Colonic mucosa (tissue), 4 donors: ENCODE measurements at places on chromosomes 16 and 17.

DNA sequence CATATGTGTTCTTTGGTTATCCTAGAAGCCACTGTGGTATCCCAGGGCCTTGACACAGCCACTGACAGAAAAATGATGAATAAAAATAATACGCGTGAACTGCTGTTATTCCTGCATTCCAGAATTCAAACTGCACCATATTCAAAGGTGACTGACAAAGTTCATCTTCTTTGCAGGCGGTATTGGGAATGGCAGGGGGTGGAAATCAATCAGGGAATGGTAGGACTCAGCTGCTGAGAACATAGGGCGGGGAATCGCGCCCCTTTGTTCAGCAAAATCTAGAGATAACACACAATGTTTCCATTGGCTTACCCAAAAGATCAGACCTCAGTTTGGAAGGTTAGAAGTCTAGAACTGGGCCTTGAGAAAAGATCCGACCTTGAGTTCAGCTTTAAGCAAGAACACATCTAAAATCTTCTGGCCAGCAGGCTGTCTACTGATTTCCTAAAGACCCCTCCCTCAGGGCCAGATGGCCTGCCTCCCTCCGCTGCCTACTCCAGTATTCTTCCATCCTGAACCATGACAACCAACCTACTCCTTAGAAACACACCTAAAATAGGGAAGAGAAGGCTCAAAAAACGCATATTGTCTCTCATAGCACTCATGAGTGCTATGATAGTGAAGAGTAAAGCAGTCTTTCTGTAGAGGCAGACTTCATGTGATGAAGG, 34.1 kb downstream of the CDK5R1 start:
- no peak overlapping the region for H3K27ac ChIP-seq
- H3K27me3 ChIP-seq, result no peaks in the 10 kb centered on the region
- no peak overlapping the region for H3K4me3 ChIP-seq
- peaks cover 4% of the 10 kb centered on the region for H3K4me1 ChIP-seq
- no peak for DNase-seq
- no peaks in the 10 kb centered on the region for H3K36me3 ChIP-seq

DNA sequence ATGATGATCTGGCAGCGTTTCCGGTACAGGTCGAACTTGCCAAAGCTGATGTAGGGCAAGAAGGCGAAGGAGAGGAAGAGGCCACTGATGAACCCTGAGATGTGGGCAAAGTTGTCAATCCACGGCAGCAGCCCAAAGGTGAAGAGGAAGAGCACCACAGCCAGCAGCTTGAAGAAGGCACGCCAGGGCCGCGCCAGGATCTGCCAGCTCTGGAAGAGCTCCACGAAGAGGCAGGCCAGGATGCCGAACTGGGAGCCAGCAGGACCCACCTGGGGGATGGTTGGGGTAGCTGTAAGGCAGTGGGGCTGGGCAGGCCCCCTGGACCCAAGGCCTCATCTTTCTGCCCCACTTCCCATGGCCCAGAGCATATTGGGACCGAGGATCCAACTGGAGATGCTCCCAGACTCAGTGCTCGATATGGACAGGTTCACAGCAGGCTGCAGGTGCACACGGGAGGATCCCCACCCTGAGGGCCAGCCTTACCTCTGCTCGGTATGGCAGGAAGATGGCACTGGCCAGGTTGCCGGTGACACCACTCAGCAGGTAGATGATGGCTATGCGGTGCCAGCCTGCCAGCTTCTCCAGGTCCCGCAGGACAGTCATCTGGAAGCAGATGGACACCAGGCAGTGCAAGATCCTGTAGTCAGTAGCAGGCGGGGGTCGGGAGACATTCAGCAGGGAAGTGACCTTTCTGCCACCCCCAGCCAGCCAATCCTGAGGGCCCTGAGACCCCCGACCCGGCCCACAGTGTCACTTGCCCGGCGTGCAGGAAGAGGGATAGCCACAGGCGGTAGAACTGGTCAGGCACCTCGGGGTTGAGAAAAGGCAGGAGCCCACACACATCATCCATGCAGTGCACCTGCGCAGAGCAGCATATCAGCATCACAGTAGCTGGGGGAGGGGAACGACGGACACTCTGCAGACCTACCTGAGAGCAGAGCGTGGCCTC, 5.1 kb downstream of the SNRNP25 start:
- no peak overlapping the region for H3K4me3 ChIP-seq
- H3K27me3 ChIP-seq, result no peaks in the 10 kb centered on the region
- no peaks in the 10 kb centered on the region for H3K4me1 ChIP-seq

- no peaks in the 10 kb centered on the region for H3K27me3 ChIP-seq
- H3K36me3 ChIP-seq, result no peaks in the 10 kb centered on the region
- H3K27ac ChIP-seq, result no peak overlapping the region
- DNase-seq, result no peak
Measured at GRCh38 chr17:65176646-65177409, 39.7 kb downstream of the RGS9 start.

DNA sequence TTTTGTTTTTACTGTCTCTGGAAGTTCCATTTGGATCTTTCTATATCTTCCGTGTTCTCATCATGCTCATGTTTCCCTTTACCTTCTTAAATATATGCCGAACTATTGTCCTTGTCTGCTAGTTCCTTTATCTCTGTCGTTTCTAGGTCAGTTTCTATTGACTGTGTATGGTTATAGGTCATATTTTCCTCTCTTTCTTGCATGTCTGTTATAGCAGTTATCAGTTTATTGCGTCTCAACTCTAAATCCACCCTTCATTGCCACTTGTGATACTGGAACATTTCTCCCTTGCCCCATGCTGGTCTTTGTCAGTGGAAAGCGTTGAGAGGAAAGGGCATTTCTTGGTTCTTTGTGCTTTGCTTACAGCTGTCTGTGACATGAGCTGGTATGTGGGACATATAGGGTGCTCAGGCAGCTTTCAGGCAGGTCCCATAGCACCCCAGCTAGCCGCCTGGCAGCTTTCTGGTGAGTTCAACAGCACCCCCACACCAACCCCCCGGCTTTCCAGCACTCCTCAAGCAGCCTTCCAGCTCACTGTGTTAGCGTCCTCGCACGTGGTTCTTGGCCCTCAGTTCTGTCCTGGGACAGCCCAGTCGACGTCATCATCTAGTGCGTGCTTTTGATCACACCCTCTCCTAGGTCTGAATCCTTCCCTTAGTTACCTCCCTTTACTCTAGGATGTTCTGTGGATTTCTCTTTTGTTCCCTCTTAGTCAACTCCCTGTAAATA, 15.4 kb upstream of the DNASE1 start:
- no peaks in the 10 kb centered on the region for H3K4me1 ChIP-seq
- no peaks in the 10 kb centered on the region for H3K36me3 ChIP-seq
- DNase-seq, result no peak
- H3K27ac ChIP-seq, result peak overlapping the region; percentile 37
- H3K27me3 ChIP-seq, result no peaks in the 10 kb centered on the region

DNA sequence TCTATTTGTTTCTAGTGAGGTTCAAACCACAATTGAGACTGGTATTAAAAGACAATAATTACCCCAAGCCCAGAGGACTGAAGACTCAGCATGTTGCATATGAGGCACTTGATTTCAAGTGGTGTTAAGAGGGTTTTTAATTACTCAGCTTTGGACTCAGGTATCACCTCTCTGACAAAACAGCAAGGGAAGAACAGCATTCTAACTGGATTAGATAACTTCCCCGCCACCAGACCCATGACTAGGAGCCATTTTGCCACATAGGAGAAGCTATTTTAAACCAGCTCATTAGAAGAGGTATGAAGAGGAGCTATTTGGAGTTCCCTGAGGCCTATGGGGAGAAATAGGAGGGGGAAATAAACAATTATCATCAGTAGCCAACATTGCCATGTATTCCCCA, 226.1 kb upstream of the TOX3 start:
- H3K27ac ChIP-seq, result no peak overlapping the region
- H3K27me3 ChIP-seq, result no peaks in the 10 kb centered on the region
- DNase-seq, result no peak
- no peaks in the 10 kb centered on the region for H3K4me1 ChIP-seq
- H3K36me3 ChIP-seq, result no peaks in the 10 kb centered on the region
- no peak overlapping the region for H3K4me3 ChIP-seq

DNA sequence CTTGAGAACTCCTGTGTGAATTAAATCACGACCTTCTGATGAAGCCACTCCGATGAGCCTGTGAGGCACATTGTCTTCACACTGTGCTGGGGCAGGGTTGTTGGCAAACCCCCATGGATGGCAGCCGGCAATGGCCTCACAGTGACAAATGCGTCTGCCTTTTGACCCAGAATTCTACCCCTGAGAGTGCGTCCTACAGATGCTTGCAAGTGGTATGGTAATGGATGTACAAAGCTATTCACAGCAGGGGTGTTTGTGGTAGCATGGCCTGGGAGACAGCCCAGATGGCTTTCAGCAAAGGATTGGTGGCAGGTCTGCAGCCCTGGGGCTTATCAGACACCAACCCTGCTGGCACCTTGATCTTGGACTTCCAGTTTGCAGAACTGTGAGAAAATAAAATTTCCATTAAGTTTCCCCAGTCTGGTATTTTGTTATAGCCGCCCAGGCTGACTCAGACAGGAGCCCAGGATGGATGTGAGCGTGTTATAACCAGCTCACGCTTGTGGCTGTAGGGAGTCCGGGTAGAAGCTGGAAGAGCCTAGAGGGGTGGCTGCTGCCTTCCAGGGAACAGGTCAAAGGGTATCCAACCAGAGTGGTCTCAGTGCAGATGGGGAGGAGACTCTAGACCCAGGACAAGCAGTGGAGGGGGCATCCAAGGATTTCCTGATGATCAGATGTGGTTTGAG, 10.1 kb downstream of the AFMID start:
- no peak overlapping the region for H3K4me3 ChIP-seq
- DNase-seq, result no peak
- H3K27me3 ChIP-seq, result no peaks in the 10 kb centered on the region

DNA sequence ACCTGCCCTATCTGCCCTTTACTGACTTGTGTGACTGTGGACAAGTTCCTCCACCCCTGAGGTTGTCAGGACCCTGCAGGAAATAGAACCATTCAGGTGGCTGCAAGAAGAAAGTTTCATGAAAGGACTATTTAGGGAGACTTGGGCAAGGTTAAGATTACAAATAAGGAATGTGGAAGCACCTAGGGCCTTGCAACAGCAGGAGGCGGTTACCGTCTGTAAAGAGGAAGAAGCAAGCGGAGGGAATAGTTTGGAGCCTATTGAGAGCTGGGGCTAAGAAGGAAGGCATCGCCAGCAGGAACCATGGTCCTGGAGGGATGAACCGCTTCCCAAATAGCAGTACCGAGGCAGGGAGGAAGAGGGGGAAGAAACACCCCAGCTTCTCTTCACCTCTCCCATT, 132.4 kb downstream of the PRKCB start:
- H3K4me1 ChIP-seq, result no peaks in the 10 kb centered on the region
- no peaks in the 10 kb centered on the region for H3K27me3 ChIP-seq
- no peak for DNase-seq
- no peak overlapping the region for H3K27ac ChIP-seq
- no peaks in the 10 kb centered on the region for H3K36me3 ChIP-seq

GRCh38 chr16:7182510-7183109, 150.0 kb upstream of the RBFOX1 start:
- H3K36me3 ChIP-seq, result no peaks in the 10 kb centered on the region
- no peaks in the 10 kb centered on the region for H3K27me3 ChIP-seq
- no peaks in the 10 kb centered on the region for H3K4me1 ChIP-seq
- DNase-seq, result no peak

DNA sequence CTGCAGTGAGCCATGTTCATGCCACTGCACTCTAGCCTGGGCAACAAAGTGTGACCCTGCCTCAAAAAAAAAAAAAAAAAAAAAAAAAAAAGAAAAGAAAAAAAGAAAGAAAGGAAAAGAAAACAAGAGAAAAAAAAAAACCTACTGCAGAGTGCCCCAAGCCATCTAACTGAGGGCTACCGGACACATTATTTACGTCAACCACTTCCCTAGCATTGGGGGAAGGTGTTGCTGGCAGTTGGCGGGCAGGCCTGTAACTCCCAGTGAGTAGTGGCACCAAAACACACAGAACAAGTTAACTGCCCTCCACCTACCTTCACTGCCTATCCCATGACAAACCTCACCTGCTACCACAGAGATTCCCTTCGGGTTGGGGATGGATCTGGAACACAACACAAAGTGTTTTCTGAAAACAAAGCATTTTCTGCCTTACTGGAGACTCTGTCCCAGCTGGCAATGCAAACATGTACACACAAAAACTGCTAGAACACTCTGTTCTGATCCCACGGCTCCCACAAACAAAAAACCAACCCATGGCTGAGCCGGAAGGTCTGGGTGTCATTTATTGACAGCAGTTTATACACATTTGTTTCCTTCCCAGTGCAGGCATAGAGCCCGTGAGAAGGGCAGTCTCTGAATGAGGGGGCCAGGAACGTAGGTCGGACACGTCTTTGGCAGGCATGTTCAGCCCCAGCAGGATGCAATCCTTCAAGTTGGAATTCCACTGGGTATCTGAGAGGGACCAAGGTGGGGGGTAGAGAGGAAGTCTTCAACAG, 11.0 kb downstream of the PHB1 start:
- no peak overlapping the region for H3K4me3 ChIP-seq
- H3K36me3 ChIP-seq, result peaks cover 23% of the 10 kb centered on the region
- H3K27me3 ChIP-seq, result no peaks in the 10 kb centered on the region
- no peak for DNase-seq
- peaks cover 6% of the 10 kb centered on the region for H3K4me1 ChIP-seq

GRCh38 chr17:60392845-60393702, 1.1 kb upstream of the USP32 start:
- DNase-seq, result peak; percentile 74
- H3K4me1 ChIP-seq, result no peaks in the 10 kb centered on the region
- peak overlapping the region; percentile 98 for H3K27ac ChIP-seq
- peak overlapping the region; percentile 93 for H3K4me3 ChIP-seq

- H3K36me3 ChIP-seq, result no peaks in the 10 kb centered on the region
- no peak overlapping the region for H3K27ac ChIP-seq
- no peak overlapping the region for H3K4me3 ChIP-seq
- H3K27me3 ChIP-seq, result no peaks in the 10 kb centered on the region
Measured at GRCh38 chr17:66309793-66310192, 7.4 kb downstream of the PRKCA start.

DNA sequence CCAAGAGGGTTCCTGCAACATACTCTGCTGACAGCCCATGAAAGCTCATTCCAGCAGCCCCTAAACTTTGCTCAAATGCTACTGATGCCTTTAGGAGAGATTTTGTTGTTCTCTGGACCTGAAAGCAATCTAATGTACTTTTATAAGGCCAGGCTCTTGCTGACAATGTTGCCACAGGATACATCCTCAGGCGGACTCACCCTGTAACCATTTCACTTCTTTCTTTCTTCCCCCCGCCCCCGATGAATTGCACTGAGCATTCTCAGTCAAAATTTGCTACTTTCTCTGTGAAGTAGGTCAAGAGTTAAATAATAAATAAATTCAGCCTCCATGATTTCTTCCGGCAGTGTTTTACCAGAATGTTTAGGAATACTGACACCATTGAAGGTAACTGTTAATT, 1.5 kb downstream of the GAS7 start:
- no peak overlapping the region for H3K27ac ChIP-seq
- peak overlapping the region; percentile 52 for H3K4me3 ChIP-seq
- H3K27me3 ChIP-seq, result peaks cover 18% of the 10 kb centered on the region
- H3K36me3 ChIP-seq, result no peaks in the 10 kb centered on the region

- H3K27ac ChIP-seq, result no peak overlapping the region
- DNase-seq, result no peak
- no peak overlapping the region for H3K4me3 ChIP-seq
- no peaks in the 10 kb centered on the region for H3K4me1 ChIP-seq
- no peaks in the 10 kb centered on the region for H3K36me3 ChIP-seq
Measured at GRCh38 chr17:73949903-73950592, 253.4 kb upstream of the RPL38 start.
